ENCODE measurements at places on chromosomes 2 and 18. TPM values are rescaled to one million over a fixed set of nuclear protein-coding genes. Genes with fewer than 3 reads are reported as not detected.

ANKRD30B gene
- not detected for total RNA-seq

PSTPIP2 gene
- 9.9 TPM for total RNA-seq

UPP2 gene
- 2.4 TPM for total RNA-seq

ANO7 gene
- total RNA-seq: 1.6 TPM

RBKS gene
- 6.1 TPM for total RNA-seq

TUBA4B gene
- not detected for total RNA-seq

NR4A2 gene
- total RNA-seq: 2.3 TPM

PPIL3 gene
- total RNA-seq: 55.1 TPM

CCDC148 gene
- 10.0 TPM for total RNA-seq

MAPK4 gene
- total RNA-seq: 5.1 TPM

SUPT7L gene
- total RNA-seq: 41.2 TPM

CNDP1 gene
- 0.23 TPM for total RNA-seq

FABP1 gene
- total RNA-seq: 1.1 TPM

TTL gene
- 21.4 TPM for total RNA-seq

MTCL1 gene
- 16.1 TPM for total RNA-seq

TMEM182 gene
- 44.4 TPM for total RNA-seq

IL1RL1 gene
- total RNA-seq: 1.9 TPM

ZAP70 gene
- total RNA-seq: 4.3 TPM

TRIM43 gene
- total RNA-seq: 0.18 TPM

CERKL gene
- 4.5 TPM for total RNA-seq

GALNT1 gene
- total RNA-seq: 36.1 TPM

MEIS1 gene
- total RNA-seq: 201 TPM

COL4A4 gene
- 38.8 TPM for total RNA-seq

COQ10B gene
- total RNA-seq: 16.2 TPM

ALPG gene
- not detected for total RNA-seq

TLX2 gene
- total RNA-seq: not detected

NIF3L1 gene
- total RNA-seq: 30.4 TPM

TMEM37 gene
- total RNA-seq: 25.2 TPM

RPRM gene
- total RNA-seq: 5.3 TPM

RAB17 gene
- total RNA-seq: 10.6 TPM

TSN gene
- total RNA-seq: 52.8 TPM

GULP1 gene
- 59.0 TPM for total RNA-seq

STPG4 gene
- total RNA-seq: not detected

RNF181 gene
- total RNA-seq: 111 TPM

REG1A gene
- total RNA-seq: not detected

Measured in metanephros (tissue), 2 donors.